Activated CD8-positive, alpha-beta memory T cell treated with anti-CD3 and anti-CD28 coated beads for 1 hour (primary cell): ENCODE measurements at places on chromosomes 4 and X.

GRCh38 chr4:106585915-106586349 lies 217.4 kb upstream of the GIMD1 start:
- no peak for DNase-seq

GRCh38 chr4:18369561-18369960 lies 348.0 kb upstream of the LCORL start:
- DNase-seq: no peak

DNA sequence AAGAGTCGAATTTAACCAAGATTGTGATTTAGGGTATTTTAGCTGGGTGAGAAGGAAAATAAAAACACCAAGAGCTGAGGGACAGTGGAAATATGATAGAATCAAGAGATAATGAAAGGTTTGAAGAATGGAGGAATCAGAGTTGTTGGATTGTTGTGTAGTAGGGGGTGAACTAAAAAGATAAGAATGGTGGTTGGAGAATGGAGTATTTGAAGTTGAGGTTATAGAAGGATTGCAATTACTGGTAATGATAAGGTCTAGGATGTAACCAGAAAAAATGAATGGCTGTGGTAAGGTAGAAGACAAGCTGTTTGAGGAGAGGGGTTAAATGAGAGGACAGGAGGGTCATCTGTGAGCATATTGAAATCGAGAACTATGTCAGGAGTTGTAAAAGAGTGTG lies 4.5 kb downstream of the ABCE1 start:
- no peak for DNase-seq

DNA sequence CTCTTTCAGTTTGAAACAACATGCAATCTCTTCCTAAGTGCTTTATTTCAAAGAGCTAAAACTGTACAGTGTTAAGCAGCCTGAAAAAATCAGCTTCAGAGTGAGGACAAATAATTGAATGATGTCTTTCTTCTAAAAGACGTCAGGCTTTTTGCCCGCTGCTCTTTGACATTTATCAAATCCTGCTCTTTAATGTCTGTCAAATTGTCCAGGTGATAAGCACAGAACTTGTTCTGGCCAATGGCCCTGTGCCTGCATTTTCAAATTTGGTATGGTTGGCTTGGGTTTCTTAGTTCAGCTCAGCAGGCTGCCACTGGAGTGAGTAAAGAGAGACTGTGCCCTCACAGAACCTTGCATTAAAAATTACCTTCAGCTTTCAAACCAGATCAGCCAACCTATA lies 712.9 kb upstream of the LCORL start:
- no peak for DNase-seq
